Suppressor macrophage treated with lipopolysaccharide for 4 hours (primary cell): ENCODE measurements at places on chromosomes 12 and 14.

DNA sequence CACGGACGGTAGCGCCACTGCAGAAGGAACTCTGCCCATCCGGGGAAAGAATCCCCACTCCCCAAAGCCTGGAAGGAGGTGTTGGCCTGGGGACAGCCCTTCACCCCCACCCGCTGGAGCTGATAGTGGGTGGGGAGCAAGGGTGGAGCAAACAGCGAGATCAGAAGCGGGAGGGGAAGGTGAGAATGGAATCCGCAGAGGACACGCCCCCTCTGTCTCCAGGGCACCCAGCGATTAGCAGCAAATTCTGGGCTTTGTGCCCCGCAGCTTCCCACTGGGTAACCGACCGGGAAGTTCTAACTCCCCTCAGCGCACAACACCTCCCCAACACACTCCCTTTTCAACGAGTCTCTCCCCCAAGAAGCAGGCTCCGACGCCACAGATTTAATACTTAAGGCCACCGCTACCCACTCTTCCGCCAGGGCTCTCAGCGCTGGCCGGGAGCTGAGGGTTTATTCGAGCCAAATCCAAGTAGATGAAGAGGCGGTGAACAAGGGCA lies 1.4 kb downstream of the SLC25A29 start:
- no peak for DNase-seq

- DNase-seq: no peak
Observed at GRCh38 chr12:32603858-32604257, 75.2 kb upstream of the DNM1L start.

- DNase-seq: no peak
Observed at GRCh38 chr14:53325176-53325806, 172.2 kb upstream of the DDHD1 start.

- no peak for DNase-seq
Observed at GRCh38 chr14:104693482-104694431, 4.3 kb downstream of the INF2 start.

GRCh38 chr12:6118891-6119568 lies 5.4 kb downstream of the VWF start:
- no peak for DNase-seq

- peak; percentile 67 for DNase-seq
Observed at GRCh38 chr12:49410818-49411217, 43.6 kb downstream of the SPATS2 start.
